ENCODE measurements at places on chromosomes 12 and 14.

DNA sequence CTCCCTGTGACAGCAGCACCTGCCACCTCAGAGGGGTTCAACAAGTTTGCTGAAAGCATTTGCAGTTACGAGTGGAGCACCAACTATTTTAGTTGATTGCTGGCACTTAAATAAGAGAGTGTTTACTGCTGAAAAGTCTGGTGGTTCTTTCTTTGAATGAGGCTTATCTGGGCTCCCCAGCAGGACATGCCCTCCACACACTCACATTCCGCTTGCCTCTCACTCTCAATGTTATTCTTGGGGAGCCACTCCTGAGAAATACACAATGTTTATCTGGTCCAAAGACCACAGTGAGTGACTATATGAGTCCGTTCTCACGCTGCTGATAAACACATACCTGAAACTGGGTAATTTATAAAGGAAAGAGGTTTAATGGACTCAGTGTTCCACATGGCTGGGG, 31.9 kb downstream of the NT5DC3 start:
- DNase-seq = no peak

DNA sequence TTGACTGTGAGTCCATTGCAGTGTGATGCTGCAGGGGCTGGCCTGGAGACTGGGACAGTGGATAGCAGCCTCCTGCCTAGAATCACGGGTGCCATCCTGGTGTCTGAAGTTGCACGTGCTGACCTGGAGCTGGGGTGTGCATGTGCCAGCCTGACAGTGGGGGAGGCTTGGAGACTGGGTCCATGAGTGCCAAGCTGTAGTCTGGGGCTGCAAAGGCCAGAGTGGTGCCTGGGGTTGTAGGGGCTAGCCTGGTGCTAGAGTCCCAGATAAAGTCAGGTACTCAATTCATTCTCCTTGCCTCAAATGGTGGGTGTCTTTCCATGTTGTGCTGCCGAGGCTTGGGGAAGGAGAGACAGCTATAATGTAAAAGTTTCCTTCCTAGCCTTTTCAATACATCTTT, 181.9 kb upstream of the NPAS3 start:
- DNase-seq = no peak

- no peak for DNase-seq
Observed at GRCh38 chr12:66603461-66603860, 75.4 kb downstream of the GRIP1 start.

GRCh38 chr12:13275241-13276085, 78.9 kb downstream of the EMP1 start:
- no peak for DNase-seq

Data from CD4-positive, CD25-positive, alpha-beta regulatory T cell (primary cell).